ENCODE measurements at places on chromosomes 7 and 10. TPM values are rescaled to one million over a fixed set of nuclear protein-coding genes. Genes with fewer than 3 reads are reported as not detected.

The TMEM243 gene
- 2.3 TPM for total RNA-seq

The HMX2 gene
- total RNA-seq, result not detected

The GPRIN2 gene
- total RNA-seq, result not detected

DNA sequence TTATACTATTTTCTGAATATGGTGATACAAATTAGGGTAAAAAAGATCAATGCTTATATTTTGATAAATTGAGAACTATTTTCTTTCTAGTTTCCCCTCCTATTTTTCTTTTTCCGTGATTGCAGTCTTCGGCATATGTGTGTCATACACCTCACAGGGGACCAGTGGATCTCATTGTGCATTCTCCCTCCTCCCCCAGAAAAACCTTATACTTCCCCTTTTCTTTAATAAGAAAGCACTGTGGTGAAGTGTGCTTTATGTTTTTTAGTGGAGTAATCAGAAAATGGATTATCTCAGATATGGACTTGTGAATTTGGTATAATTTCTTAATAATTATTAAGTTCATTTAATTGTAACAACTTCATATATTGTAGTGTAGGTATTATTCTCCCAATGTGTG lies 72.8 kb downstream of the BICC1 start:
- no peak for DNase-seq

GRCh38 chr10:25076506-25077177 lies 60.2 kb downstream of the THNSL1 start:
- no peak for DNase-seq

GRCh38 chr7:117072620-117073118 lies 119.4 kb downstream of the ST7 start:
- peak; percentile 74 for DNase-seq

GRCh38 chr7:78912781-78913180 lies 540.7 kb downstream of the MAGI2 start:
- DNase-seq, result no peak

DNA sequence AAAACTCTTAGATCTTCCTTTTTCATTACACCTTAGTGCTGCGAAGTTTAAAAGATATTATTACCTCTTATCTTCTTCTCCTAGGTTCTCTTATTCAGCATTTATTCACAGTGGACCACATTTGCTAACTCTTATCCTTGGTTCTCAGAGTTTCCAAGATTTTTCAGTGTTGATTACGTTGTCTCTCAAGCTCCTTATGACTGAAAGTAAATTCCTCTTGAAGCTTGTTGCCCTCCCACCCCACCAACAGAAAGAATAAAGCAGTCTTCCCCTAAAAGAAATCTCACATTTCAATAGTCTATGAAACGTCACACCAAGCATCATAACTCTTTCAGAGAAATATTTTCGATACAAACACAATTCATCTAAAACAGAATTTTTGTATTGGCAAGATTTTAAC lies 362.5 kb downstream of the MAGI2 start:
- no peak for DNase-seq

- no peak for DNase-seq
Observed at GRCh38 chr7:8134089-8134733, 127.8 kb downstream of the ICA1 start.

- no peak for DNase-seq
Observed at GRCh38 chr10:50862719-50863118, 22.7 kb downstream of the A1CF start.

- DNase-seq, result no peak
Observed at GRCh38 chr7:151551820-151552219, 32.1 kb upstream of the RHEB start.

DNA sequence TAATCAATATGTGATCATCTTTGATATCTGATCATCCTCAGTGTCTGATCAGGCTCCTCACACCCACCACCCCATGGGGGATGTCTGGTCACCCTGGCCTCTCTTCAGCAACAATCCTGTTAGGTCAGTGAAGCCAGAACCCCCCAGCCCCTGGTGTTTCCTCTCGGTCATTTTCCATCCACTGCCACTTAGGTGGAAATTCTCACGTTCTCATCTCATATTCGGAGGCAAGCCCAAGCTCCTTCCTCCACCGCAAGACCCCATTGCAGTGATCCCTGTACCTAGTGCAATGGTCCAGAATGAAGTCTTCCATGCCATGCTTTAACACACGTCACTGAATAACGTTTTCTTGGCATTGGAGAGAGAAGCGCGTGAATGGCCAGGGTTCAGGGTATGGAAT lies 103.0 kb upstream of the DNAAF5 start:
- no peak for DNase-seq

GRCh38 chr7:64886956-64887545 lies 16.0 kb upstream of the ZNF273 start:
- no peak for DNase-seq

DNA sequence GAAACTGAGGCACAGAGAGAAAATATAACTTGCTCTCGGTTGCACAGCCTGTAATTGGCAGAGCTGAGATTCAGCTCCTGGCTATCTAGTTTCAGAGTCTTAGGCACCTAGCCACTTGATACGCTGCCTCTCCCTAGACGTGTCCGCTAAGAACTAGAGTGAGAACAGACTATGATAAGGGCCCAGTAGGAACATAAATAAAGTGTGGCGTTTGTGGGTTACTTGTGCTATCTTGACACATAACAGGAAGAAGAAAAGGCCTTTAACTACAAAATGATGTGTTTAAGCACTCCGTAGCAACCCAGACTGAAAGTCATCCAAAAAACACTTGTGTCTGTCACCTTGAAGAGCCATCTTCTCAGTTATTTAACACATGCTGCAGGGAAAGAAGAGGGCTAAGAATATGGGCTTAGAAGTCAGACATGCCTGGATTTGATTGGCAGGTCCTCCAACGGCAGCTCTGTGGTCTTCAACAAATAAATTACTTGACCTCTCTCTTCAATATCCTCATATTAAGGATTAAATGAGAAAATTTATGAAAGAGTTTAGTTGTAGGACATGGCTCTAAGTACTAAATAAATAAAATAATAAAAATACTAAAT lies 96.2 kb downstream of the SGMS1 start:
- no peak for DNase-seq

GRCh38 chr7:107596881-107597581 lies 17.0 kb downstream of the BCAP29 start:
- no peak for DNase-seq

DNA sequence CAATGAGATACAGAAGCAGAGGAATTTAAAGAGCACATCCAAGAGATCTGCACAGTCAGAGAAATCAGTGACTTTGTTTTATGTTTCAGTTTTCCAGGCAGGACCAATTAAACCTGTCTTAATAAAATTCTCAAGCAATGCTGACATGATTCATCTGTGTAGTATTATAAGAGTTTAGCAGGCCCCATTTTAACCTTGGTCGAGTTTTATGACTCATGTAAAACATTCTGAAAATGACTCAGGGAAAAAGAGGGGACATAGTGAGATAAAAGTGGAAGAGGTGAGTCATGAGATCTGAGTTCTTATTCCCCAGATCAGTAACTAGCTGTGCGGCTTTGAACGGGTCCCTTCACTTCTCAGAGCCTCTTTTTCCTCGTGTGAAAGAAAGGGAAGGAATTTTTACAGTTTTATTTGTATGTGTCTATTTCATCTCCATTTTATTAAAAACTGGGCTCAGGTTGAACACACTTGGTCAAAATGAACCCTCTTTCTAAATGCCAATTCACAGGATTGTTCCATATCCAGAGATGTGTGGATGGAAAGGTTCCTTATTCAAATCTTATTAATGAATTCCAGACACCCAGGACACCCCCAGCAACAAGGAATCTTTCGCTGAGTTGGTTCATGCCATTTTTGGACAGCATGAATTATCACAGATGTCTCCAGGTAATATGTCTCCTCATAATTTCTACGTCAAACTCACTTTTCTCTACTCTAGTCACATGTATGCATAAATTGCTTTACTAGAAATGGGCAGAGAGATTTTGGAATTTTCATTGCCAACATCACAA lies 143.2 kb downstream of the JAZF1 start:
- no peak for DNase-seq
